ENCODE measurements at places on chromosomes 5 and 9.

GRCh38 chr5:148730270-148730669, 75.9 kb upstream of the HTR4 start:
- no peak for DNase-seq

DNA sequence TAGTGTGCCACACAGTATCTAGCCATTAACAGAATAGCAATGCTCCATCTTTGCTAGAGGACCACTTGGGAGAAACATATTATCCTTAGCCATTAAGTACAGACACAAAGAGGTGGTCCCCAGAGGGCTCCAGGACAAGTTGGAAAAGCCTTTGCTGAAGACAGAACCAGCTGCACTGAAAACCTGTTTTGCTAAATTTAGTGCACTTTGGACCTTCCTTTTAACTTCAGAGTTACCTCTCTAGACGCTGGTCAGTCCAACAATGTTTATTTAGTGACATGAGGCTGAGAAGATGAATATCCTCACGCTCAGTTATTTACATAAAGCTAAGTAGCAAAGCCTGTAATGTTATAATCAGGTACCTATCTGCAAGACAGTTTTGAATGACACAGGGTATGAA, 265.0 kb upstream of the ZNF608 start:
- DNase-seq = no peak

- DNase-seq = no peak
These were observed 4.2 kb downstream of the ENDOG start for GRCh38 chr9:128822407-128823042.

DNA sequence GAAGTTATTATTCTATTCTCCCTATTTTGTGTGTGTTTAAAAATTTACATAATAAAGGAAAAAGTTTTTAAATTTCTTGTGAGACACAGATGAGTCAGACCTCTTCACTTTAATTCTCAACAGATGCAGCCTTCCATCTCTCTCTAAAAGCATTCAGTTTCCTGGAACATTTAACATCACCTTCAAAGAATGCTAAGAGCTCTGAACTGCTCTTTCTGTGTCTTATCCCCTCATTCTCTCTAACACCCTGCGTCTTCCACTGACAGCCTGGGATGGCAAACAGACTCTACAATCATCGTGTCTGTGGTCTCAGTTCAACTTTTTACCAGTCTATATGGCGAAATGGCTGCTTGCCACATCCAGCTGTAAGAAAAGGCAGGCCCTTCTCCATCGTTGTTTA, 173.0 kb downstream of the HINT1 start:
- peak; percentile 71 for DNase-seq

DNA sequence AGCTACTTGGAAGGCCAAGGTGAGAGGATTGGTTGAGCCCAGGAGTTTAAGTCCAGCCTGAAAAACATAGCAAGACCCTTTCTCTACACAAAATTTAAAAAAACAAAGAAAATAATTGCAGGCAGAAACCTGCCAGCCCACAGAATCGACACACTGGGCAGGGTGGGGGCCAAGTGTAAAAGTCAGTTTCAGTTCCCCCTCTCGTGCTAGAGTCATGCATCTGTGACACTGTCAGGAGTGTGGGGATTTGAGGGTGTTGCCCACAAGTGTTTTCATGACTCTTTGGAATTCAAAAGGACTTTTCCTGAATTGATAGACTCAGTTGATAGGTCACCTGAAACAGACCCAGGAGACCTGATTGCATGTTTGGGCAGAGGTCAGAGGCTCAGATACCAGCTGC, 47.6 kb downstream of the PRRC2B start:
- no peak for DNase-seq

- no peak for DNase-seq
These were observed 15.2 kb downstream of the FBXL7 start for GRCh38 chr5:15515229-15515628.

- DNase-seq = no peak
These were observed 165.4 kb downstream of the COL23A1 start for GRCh38 chr5:178424810-178425177.

Data from GM04504 (cell line).